ENCODE measurements at places on chromosomes 5 and 9.

DNA sequence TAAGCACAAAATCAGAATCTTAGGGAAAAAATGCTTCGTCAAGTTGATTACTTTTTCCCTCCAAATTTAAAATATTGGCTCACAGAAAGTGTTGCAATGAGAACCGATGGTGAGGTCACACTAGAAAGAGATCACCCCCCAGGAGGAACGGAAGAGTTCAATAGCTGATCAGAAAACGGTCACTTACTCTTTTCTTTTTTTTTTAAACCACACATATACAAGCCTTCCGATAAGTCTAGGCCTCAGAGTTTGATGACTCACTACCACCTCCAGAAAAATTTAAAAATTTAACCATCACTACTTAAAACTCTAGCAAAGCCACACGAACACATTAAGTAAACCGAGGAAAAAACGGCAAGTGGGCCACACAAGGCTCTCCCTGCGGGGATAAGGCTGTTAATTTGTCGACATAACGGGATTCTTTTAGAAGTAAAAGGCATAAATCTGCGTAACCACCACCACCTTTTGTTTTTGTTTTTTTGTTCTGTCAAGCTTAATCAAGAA lies 1.2 kb downstream of the SURF4 start:
- no peak for DNase-seq

- no peak for DNase-seq
These were observed 5.9 kb downstream of the PRPF4 start for GRCh38 chr9:113281356-113281755.

DNA sequence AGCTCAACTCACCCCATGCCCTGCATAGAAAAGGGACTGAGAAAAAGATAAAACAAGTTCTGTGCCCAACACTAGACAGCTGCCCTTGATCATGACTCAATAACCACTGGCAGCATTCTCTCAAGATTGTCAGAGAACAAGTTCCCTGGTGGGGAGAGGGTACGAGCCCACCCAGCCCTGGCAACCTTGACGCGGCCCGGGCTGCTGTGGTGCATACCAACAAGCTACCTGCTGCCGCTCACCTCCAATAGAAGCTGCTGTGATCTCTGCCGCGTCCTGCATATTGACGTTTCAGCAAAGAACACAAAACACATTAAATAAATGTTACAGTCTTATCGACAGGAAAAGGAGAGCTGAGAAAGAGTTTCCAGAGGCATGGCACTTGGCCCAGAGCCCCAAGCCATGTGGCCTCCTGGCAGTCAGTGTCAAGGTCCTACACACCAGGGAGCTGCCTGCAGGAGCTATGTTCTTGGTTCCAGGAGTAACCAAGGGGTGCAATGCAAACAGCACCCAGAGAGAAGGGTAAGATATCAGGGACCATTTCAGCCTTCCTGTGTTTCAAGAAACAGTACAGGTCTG lies 28.3 kb downstream of the WHRN start:
- no peak for DNase-seq

DNA sequence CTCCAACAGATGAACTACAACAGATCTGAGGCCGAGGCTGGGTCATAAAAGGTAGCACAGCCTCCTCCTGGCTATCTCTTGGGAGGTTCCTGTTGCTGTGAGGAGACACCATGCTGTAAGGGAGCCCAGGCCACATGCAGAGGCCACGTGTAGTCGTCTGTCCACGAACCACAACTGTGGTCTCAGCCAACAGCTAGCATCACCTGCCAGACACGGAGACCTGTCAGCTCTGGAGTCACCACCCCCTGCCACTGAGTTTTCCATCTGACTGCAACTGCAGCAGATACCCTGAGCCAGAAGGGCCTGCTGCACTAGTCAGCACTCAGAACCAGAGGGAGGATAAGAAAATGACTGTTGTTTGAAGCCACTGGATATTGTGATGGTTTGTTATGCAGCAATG lies 12.7 kb upstream of the GOLM1 start:
- DNase-seq, result no peak

DNA sequence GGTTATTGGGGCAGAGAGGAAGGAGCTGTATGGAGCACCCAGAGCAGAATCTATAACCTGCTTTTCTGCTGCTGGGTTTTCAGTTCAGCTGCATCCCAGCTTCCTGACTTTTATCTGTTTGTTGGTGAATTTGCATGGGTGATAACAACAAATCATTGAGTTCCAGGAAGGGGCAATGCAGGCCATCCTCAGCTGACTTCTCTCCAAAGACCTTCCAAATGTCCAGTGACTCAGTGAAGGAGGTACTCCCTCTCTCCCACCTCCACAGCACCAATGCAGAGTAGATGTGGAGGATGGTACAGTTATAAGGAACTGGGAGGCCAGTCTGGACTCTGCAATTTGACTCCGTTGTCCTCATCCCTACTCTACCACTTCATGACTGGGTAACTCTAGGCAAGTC lies 1.6 kb upstream of the TXN start:
- no peak for DNase-seq

GRCh38 chr9:70802206-70802605 lies 319.2 kb downstream of the TRPM3 start:
- no peak for DNase-seq

DNA sequence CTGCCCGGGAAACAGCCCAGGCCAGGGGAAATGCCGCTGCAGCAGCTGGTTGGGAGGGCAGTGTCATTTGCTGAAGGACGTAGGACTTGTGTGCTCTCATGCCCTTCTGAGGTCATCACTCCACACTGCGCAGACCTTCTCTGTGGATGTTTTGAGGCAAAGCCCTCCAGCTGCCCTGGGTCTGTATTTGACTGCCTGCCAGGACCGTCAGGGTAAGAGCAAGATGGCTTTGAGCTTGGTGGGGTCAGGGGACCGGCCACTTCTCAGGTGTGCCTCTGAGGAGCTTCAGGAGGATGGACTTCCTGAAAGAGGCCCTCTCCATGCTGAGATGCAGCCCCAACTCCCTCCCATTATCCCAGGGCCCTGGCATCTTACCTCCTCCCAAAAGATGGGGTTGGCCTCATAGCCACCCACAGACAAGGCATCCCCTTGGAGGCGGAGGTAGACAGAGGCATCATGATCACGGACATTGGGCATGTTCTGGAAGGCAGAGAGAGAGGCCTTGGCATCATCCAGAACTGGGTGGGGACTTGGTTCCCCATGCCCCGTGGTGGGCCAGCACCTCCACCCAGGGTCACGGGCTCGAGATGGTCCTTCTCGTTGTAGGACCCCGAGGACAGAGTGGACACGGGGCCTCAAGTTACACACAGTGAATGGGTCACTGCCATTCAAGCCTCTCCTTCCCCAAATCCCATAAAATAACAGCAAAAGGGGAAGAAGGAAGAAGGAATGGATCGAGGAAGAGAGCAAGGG lies 19.4 kb downstream of the SARDH start:
- DNase-seq, result no peak

GRCh38 chr5:19564036-19564435 lies 424.0 kb downstream of the CDH18 start:
- DNase-seq, result no peak

DNA sequence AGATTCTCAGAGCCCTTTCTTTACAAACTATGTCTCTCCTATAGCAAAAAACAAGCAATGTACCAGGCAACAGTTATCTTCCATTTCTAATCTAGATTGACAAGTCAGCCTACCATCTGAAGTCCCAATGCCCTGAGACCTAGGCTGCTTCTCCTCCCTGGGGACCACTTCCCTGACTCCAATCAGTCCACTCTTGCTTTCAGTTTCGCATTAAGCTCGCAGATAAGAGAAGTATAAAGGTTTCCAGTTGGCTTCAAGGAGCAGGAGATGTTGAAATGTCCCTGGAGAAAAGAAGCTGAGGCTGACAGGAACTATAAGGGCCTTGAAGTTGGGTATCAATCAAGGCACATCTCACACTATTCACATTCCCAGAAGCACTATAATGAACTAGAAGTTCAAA lies 32.3 kb downstream of the ERP44 start:
- no peak for DNase-seq
